ENCODE measurements at places on chromosomes 12 and 14. TPM values are rescaled to one million over a fixed set of nuclear protein-coding genes. Genes with fewer than 3 reads are reported as not detected.

Gene ERG28
- 11.9 TPM for polyA plus RNA-seq

Gene FUT8
- 7.4 TPM for polyA plus RNA-seq

Gene CLEC6A
- polyA plus RNA-seq, result not detected

Gene UBR7
- polyA plus RNA-seq, result 14.7 TPM

Gene TAS2R10
- not detected for polyA plus RNA-seq

Gene DTD2
- polyA plus RNA-seq, result 16.9 TPM

Gene SLC5A8
- polyA plus RNA-seq, result not detected

Gene NPAS3
- 0.28 TPM for polyA plus RNA-seq

Gene KLRK1
- 0.59 TPM for polyA plus RNA-seq

Gene PROX2
- not detected for polyA plus RNA-seq

Gene KCNJ8
- polyA plus RNA-seq, result 4.6 TPM

Gene SCFD1
- polyA plus RNA-seq, result 56.5 TPM

Gene TAS2R20
- 0.49 TPM for polyA plus RNA-seq

Gene ACTN1
- 82.0 TPM for polyA plus RNA-seq

Gene KERA
- polyA plus RNA-seq, result not detected

Gene GPHN
- 6.3 TPM for polyA plus RNA-seq

Gene TMEM229B
- 0.28 TPM for polyA plus RNA-seq

Gene PPP1R1A
- polyA plus RNA-seq, result 4.7 TPM

Gene FLVCR2
- 7.6 TPM for polyA plus RNA-seq

Gene TMED10
- polyA plus RNA-seq, result 139 TPM

Gene POTEM
- polyA plus RNA-seq, result not detected

Gene PITPNM2
- 1.1 TPM for polyA plus RNA-seq

Gene TTC9
- 1.6 TPM for polyA plus RNA-seq

Gene ESRRB
- not detected for polyA plus RNA-seq

Gene NKX2-1
- polyA plus RNA-seq, result not detected

Gene KRT3
- not detected for polyA plus RNA-seq

Gene SNW1
- polyA plus RNA-seq, result 60.5 TPM

Gene TAS2R46
- not detected for polyA plus RNA-seq

Gene SCNN1A
- polyA plus RNA-seq, result 0.61 TPM

Gene ZNF10
- 3.3 TPM for polyA plus RNA-seq

Gene KRT77
- polyA plus RNA-seq, result not detected

Gene SLC2A14
- not detected for polyA plus RNA-seq

Gene ALDH1L2
- 3.4 TPM for polyA plus RNA-seq

Gene RFLNA
- 1.6 TPM for polyA plus RNA-seq

Gene SLC7A7
- 15.4 TPM for polyA plus RNA-seq

Gene SERPINA3
- 53.2 TPM for polyA plus RNA-seq

Gene DGLUCY
- polyA plus RNA-seq, result 15.1 TPM

Data from aorta (tissue), 5 donors.